ENCODE measurements at places on chromosomes 12 and 14.

- DNase-seq, result no peak
These were observed 22.2 kb downstream of the IFNG start for GRCh38 chr12:68137335-68137830.

- no peak for DNase-seq
These were observed 115.8 kb downstream of the ETNK1 start for GRCh38 chr12:22740656-22741355.

DNA sequence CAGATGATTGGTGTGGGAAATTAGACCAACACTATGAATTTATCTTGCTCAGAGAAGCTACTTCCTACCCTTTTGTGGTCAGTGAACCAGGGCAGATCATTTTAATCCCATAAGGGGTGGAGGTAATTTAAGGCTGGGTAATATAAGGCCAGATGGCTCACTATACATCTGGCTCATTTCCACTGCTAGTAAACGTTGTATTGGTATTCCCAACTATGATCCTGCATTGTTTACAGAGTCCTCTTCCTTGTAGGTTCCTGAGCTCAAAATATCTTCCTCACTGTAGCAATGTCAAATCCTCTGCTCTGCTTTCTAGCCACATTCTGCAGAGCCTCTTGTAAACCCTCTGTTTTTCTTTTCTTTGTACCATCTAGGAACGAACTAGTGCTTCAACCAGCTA is 93.0 kb upstream of the MGAT4C start:
- DNase-seq, result peak; percentile 11

- no peak for DNase-seq
These were observed 43.6 kb downstream of the ANO2 start for GRCh38 chr12:5901416-5901815.

DNA sequence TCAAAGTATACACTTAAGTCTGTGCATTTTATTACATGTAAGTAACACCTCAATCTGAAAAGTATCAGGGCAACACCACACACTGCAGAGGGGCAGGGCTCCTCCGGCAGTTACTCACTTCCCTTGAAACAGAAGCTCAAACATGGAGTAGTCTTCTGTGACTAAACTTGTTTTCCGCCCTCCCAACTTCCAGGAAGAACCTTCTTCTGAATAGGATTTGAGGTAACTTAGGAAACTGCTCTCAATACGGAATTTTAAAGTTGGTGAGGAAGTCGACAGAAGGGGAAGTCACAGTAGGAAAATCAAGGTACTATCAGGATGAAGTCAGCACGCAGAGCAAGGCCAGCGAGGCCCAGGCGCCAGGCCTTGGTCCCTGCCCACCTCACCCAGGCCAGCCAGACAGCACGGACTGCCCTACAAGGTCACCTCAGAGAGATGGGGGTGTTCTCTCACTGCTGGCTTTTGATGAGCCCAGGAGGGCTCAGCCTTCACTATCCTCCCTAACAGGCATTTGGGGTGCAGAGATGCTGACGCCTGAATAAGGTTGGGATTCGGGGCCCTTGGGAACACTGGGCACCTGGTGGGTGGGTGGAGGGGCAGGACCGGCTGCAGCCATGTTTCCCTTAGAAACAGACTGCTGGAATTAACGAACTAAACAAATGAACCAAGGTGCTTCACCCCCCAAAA is 5.8 kb downstream of the ANKRD9 start:
- DNase-seq, result no peak

DNA sequence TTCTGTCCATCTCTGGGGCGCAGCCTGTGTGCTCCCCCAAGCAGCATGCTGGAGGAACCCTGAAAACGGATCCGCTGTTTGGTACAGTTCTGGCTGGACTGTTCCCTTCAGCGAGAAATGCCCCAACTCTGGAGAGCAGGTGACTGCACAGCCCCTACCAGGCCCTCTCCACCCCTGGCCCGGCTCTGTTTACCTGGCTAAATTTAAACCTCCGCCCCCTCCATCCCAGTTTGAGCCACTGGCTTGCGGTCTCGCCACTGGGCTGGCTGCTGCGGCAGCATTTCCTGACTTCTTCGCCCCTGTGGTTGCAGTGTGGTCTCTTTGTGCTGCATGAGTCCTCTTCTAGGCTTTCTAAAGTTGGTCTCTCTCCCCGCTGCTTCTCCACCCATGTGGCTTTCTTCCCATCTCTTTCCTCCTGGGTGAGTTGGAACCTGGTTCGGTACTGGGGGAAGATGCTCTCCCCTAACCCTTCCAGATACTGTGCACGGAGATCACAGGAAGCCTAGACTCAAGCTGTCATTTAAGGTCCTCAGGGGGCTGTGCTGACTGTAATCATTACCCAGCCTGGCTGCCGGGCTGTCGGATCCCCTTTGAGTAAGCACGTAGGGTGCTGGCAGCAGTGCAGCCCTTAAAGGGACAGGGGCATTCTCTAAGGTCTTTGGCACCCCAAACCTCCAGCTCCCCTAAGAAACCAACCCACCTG is 60.6 kb downstream of the FBXL14 start:
- no peak for DNase-seq

GRCh38 chr12:119365451-119365850 is 30.9 kb downstream of the CCDC60 start:
- DNase-seq, result no peak

DNA sequence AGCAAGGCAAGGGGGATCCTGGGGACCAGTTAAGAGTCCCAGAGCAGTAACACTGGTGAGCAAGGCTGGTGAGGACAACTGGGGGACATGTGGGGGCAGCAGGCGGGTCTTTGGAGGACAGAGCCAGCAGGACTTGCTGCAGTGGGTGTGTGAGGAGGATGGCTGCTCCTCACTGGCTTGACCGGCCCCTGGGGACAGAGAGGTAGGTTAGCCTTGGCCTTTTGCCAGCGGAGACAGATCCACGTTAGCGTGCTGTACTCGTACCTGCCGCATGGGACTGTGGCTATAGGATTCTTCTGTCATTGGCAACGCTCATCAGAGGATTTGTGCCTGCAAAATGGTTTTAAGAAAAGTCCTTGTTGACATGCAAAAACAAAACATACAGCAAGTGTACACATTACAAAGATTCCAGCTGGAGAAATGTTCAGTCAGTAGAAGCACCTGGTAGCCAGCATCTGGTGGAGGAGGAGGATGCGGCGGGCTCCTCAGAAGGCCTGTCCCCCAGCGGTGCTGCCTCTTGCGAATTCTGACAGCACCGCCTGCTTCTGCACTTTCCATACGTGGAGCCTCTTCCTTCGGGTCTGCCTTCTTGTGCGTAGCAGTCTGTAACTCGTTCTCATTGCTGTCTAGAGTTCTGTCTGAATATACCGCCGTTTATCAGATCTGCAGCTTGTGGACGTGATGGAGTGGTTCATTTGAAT is 91.3 kb downstream of the EP400 start:
- DNase-seq, result no peak

DNA sequence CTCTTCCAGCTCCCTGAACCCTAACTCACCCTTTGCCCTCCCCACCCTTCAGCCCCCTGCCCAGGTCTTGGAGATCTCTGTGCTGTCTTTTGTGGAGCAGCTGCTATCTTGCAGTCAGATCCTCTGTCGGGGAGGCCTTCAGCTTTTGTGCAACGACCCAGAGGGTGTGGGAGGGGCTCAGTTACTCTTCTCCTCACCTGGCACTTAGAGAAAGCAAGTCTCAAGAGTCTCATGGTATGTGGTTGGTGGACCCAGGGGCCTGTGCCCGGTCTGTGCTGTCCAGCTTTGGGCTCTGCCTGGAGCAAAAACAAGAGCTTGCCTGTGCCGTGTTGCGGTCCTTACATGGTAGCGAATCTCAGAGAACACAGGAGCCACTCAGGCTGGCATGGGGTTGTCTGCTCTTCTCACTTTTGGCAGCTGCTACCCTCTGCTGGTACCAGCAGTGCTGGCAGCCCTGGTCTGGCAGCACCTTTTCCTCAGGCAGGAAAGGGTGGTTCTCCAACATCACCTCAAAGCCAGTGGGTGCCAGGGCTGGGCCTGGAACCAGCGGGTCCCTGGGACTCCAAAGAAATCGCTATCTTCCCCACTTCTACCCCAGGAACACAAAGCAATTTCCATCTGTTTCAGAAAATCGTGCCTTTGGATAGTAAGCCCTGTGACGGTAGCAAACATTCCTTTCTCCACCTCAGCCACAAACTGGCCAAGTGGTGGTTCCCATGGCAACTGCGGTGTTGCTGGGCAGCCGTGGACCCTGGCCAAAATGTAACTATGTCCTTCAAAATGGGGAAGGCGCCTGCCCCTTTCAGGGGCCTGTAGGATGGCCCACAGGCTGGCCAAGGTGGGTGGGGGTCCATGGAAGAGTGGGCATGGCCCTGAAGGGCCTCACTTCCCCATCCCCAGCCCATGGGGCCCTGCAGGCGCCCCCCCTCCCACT is 90.0 kb downstream of the RIN3 start:
- DNase-seq, result peak; percentile 18

- peak; percentile 23 for DNase-seq
These were observed 14.2 kb upstream of the PLXNC1 start for GRCh38 chr12:94133964-94134795.

GRCh38 chr14:105128059-105128458 is 40.5 kb downstream of the JAG2 start:
- no peak for DNase-seq

- DNase-seq, result no peak
These were observed 2.5 kb downstream of the SCN8A start for GRCh38 chr12:51593539-51593938.

- no peak for DNase-seq
These were observed 182.7 kb upstream of the EEA1 start for GRCh38 chr12:93111773-93112172.

- DNase-seq, result no peak
These were observed 30.6 kb upstream of the NFYB start for GRCh38 chr12:104168596-104168995.

DNA sequence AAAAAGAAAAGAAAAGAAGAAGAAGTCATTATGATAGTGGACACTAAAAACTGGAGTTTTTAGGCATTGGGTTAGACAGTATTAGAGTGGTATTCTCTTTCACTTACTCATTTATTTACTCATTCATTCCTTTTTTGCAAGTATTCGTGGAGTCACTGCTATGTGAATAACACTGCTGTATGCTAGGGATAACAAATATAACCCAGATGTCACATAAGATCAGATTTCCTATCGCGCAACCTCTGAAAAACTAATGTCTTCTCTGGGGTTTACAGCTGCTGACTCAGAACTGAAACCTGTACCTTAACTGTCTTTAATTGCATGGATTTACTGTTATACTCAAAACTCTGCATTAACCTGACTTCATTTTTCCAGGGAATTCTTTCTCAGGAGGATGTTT is 353.7 kb downstream of the LRIG3 start:
- no peak for DNase-seq

DNA sequence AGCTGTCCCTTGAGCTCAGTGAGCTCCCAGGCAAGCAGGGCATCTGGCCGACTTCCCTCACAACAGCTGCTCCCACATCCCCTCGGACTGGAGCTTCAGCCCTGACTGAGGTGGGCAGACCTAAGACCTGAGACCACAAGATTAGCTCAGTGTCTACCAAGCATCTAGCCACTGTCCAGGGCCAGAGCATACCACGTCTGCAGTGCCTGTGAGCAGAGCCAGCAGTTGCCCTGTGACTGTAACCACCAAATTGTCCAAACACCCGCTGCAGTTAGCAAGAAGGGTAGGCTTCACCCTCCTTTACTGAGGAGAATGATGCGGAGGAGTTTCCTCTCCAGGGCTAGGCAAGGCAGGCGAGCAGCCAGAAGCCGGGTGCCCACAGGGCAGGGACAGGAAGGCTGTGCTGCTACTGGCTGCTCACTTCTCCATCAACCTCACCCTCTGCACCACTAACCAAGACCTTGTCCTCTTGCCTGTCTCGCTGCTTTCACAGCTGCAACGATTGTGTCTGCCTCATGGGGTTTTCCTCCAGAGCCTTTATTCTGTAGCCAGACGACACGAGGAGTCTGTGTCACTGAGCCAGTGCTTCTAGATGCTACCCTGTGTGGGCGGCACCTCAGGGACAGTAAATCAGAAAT is 53.9 kb downstream of the ANAPC7 start:
- no peak for DNase-seq

DNA sequence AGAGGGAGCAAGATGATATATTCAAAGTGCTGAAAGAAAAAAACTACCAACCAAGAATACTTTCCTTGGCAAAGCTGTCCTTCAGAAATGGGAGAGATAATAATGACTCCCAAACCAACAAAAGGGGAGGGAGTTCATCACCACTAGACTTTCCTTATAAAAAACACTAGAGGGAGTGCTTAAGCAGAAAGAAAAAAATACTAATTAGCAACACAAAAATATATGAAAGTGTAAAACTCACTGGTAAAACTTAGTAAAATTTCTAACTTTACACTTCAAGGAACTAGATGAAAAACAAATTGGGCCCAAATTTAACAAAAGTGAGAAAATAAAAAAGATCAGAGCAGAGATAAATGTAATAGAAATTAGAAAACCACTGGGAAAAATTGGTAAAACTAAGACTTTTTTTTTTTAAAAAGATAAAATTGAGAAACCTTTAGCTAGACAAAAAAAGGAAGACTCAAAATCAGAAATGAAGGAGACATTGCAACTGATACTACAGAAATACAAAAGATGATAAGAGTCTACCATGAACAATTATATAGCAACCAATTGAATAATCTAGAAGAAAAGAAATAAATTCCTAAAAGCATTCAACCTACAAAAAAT is 60.4 kb upstream of the FAR2 start:
- no peak for DNase-seq

GRCh38 chr12:1776170-1776921 is 44.0 kb upstream of the LRTM2 start:
- no peak for DNase-seq

DNA sequence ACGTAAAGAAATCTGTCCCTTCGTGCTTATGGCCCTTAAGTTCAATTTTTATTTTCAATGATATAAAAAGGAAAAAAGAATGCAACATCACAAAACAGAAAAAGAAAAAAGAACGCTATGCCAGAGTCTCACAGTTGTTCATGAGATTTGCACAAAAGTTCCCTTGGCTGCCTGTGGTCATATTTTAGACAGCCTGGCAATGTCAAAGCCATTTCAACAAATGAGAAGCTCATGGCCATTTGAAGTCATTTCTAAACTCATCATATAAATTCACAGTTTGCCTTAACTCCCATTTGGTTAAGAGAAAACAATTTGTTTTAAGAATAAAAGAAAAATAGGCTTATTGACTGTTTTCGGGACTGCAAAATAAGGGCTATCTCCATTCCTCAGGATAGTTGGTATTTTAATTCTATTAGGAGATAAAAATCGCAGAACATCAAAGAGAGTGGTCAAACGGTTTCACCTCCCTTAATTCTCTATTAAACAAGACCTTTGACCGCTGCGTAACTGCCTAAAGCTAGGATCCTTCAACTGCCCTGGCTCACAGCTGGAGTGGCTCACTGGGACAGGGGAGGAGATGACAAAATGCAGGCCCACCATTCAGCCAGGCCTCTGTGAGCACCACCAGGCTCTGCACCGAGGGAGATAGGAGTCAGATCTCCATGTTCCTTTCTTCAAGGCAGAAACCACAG is 119.2 kb upstream of the DAAM1 start:
- DNase-seq, result no peak

GRCh38 chr14:27995691-27996090 is 770.9 kb upstream of the FOXG1 start:
- DNase-seq, result peak; percentile 93

GRCh38 chr12:91608542-91608941 is 425.9 kb upstream of the DCN start:
- no peak for DNase-seq

- DNase-seq, result no peak
These were observed 50.7 kb downstream of the ZC3H14 start for GRCh38 chr14:88613552-88614010.

All from DMS153 (cell line).